ENCODE measurements at places on chromosomes 2 and 18. TPM values are rescaled to one million over a fixed set of nuclear protein-coding genes. Genes with fewer than 3 reads are reported as not detected.

GRCh38 chr2:42906557-42907411, 114.4 kb upstream of the HAAO start:
- peak; percentile 94 for DNase-seq

The KIAA2012 gene
- total RNA-seq, result not detected

GRCh38 chr2:102082571-102083392, 59.8 kb upstream of the IL1R1 start:
- DNase-seq, result peak; percentile 98

GRCh38 chr18:22182884-22183697, 13.7 kb downstream of the GATA6 start:
- peak; percentile 15 for DNase-seq

DNA sequence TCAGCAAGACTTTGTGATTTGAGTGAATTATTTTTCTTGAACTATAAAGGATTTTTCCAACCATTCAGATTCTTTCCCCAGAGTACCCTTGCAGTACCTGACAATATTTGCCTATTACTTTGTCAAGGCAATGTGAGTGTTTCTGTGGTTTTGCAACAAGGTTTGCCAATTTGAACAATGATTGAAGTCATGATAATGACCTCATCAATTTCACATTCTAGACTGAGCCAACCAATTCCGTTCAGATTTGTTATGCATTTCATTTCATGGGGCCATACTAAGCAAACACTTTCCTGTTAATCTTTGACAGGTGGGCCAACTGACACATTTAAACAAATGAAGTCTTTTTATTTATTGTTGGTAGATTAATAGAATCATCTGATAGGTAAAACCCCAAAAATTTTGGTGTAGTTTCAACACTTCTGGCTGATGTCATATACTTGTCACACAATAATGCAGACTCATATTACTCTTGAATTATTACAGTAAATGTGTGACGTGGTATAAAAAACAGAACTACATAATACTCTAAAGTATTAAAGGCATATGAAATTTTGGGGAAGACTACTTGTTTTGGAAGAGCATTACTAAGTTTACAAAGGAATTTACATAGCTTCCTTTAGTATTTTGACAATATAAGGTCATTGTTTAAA, 526.4 kb downstream of the DPP10 start:
- DNase-seq, result no peak

DNA sequence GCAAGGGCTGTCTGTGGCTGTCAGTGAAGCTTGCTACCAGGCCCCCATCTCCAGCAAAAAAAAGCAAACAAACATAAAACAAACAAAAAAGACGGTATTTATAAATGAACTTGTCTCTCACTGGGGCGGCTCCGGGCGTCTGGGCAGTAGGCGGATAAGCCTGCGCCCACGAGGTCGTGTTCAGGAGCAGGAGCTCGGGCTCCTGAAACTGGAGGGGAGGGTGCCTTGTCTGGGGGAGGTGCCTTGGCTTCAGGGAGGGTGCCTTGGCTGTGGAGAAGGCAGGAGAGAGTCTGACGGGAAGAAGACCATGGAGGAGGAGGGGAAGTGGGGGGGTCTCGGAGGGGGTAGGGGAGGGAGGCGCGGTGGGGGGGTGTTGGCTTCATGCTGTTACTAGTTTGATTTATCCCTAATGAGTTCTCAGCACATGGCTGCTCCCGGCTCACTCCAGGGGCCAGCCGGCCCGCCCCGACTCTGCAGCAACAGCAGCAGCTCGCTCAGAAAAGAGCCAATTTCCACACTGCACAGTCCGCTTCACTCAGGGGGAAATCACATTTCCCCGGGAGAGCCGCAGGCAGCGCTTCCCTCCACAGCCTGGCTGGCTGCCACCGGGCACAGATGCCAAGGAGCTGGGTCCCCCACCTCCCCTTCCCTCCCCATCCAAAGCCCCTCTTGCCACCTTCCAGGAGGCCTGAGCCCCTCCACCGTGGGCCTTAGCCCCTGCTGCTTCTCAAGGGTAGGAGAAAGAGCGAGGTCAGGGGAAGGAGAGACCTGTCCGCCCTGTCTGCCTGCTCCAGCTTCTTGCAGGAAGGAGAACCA, 38.7 kb downstream of the PSD4 start:
- DNase-seq, result peak; percentile 67

The SERPINB11 gene
- not detected for total RNA-seq

The KCNG2 gene
- total RNA-seq, result not detected

DNA sequence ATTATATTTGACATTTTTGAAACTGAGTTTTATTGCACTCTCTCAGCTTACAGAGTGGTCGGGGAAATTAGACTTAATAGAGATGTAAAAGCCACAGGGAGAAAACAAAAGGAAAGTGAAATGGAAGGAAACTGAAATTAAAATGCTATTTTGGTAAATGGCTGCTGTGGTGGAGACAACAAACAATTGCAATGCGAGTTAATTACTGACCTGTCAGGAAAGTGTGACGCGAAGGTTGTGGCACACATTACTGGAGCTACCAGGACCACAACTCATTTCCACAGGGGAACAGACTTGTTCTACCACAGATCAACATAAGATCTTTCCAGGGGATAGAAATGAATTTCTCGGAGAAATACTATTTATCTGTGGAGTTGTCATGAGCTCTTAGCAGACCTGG, 19.5 kb downstream of the ARHGAP15 start:
- no peak for DNase-seq

- no peak for DNase-seq
Observed at GRCh38 chr2:205696331-205696926, 14.1 kb downstream of the NRP2 start.

DNA sequence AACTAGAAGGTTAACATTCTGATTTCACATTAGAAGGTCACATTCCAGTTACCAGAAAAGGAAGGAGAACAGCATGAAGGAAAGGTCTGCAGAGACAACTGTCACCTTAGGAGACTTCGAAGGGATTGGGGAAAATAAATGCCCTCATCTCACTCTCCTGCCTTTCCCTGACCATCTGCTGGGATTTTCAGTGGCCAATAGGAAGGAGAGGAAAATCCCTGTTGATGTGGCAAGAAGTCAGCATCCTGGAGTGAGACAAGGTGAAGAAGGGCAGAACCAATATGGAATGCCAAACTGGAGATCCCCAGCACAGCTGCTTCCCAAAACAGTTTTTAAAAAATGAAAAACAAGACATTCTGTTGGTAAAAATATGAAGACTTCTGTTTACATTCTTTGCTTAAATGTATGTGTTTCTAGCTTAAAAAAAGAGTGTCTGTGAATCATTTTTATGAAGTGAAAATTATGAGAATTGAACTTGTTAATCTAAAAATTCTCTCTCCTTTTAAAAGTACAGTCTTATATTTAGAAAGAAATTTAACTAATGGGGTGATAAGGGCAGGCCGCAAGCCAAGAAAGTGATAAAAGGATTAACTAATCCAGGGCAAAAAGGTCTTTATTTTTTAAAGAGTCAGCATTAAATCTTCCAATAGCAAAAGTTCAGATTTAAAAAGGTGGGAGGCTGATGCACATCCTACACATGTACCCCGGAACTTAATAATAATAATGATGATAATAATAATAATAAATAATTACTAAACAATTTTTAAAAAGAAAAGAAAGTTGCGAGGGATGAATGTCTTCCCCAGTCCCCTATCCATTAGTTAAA, 160.6 kb upstream of the DOK6 start:
- no peak for DNase-seq

Data from renal cortical epithelial cell (primary cell).